ENCODE measurements at places on chromosomes 5 and 9.

GRCh38 chr5:100889165-100889743 is 13.8 kb downstream of the ST8SIA4 start:
- no peak for DNase-seq

DNA sequence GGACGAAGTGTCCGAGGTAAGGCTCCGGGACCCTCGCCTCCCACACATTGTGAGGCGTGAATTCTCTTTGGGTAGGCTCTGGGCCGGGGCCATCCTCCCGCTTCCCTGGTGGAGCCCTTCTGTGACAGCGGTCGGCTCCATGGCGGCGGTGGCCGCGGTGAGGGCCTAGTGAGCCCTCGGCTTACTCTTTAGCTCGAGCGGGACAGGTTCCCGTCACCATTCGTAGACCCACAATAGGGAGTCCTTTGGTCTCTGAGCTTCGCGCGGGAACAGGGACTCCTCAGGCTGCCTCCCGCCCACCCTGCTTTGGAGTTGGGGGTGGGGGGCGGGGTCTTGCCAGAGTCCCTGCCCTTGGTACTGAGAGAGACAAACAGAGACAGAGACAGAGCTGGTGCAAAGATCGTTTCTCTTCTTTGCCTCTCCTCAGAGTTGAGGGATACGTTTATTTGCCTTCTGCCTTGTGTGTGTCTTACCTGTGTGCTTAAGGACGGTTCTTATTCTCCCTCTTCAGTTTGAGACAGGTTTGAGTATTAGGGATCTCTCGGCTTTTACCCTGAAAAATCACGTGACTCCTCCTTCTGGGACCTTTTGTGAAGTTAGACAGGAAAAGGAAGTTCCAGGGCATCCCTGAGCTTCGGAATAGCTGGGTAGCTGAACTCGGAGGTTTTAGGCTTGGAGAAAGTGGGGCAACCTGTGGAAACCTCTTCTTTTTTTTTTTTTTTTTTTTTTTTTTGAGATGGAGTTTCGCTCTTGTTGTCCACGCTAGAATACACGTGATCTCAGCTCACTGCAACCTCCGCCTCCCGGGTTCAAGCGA is 833 bp downstream of the ANKHD1 start:
- DNase-seq, result peak; percentile 79

DNA sequence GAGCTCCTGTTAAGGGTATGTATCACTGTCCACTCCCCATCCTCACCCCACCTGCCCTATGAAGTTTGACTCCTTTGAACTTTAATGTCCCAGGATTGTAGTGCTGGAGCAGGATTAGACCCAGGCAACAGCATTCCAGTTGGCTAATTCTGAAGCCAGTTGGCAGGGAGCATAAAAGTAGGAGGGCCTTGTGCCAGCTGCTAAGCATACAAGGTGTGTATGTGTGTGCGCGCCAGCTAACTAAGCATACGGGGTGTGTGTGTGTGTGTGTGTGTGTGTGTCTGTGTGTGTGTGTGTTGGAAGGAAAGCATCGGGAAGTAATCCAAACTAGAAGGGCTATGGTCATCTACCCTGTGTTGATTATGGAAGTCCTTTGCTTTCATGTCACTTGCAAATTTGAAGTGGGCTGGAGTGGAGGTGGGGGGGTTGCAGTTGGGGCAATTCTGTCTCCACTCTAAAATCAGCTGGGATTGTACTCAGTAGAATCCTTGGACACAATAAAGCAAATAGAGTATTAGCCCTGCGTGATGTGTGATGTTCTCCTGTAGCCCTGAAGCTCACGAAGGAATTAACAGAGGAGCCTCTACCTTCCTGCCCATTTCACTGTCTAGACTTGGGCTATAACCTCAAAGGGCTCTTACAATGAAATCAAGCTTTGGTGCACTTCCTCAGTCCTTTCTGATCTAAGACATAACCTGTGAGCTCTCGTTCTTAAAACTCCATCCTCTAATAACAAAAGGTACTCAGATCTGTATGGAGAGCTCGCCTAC is 26.9 kb downstream of the HMGCR start:
- no peak for DNase-seq

DNA sequence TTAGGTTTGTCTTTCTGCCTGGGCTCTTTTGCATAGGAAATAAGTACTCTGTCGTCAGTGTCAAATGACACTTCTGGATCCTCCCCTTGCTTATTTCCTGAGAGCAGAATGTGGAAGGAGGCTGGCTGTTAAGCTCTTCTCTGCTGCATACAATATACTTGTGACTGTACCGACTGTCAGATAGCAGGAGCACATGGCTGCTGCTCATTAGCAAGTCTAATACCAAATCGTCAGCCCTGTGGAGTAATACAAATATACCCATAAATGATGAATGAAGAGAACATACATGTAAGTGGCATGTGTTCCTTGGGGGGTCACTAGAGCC is at the start of gene GPR151:
TSS of gene GPR151 (minus strand) at position 40 of the 325 bp plus-strand sequence. CDS start 77 bp downstream, outside the sequence.
- DNase-seq, result no peak

GRCh38 chr5:169171515-169171914 is 129.4 kb downstream of the SLIT3 start:
- no peak for DNase-seq

GRCh38 chr9:26882154-26882553 is 10.4 kb downstream of the CAAP1 start:
- no peak for DNase-seq

GRCh38 chr5:94746731-94747124 is 128.3 kb downstream of the SLF1 start:
- no peak for DNase-seq

DNA sequence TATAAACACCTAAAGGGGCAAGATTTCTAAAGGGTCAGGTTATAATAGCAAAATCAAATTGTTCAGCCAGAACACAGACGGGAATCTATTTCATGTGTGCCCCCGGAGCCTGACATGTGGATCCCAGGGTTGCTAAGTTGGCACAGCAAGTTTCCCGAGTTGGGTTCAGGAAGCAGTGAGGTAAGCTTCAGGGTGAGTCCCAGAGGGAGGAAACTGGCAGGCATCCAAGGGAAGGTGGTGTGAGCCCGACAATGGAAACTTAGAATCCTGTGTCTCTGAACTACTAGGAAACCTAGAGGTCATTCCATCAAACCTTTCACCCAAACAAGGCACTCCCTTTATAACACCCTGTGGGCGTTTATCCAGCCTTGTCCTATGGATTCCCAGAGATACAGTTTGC is 98.4 kb downstream of the ADRB2 start:
- no peak for DNase-seq

- DNase-seq, result no peak
Observed at GRCh38 chr9:118991366-118992285, 377.6 kb downstream of the BRINP1 start.

DNA sequence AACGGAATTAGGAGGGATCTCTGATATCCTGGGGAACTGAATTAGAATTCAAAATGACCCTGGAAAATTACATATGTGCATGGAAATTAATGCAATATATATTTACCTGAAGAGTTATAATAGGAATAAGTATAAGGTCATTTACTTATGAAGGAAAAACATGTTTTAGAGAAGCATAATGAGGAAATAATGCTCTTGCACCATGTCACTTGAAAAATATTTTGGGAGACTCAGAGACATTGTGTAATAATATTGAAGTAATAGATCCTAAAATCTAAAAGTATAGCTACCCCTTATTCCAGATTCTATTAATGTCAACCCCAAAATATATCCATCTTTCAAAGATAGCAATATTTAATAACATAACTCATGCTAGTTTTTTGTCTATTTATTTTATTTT is 28.4 kb downstream of the SPZ1 start:
- DNase-seq, result no peak
